ENCODE measurements at places on chromosomes 6 and 20.

- no peaks in the 10 kb centered on the region for H3K36me3 ChIP-seq
- peak within 1 kb of the TSS; percentile 84 for H3K4me3 ChIP-seq
- DNase-seq, result no peak
- H3K27ac ChIP-seq, result peak within 1 kb of the TSS; percentile 74
- no peaks in the 10 kb centered on the region for H3K27me3 ChIP-seq
Observed at GRCh38 chr20:63830841-63831588, at the start of gene ZBTB46. Gene ZBTB46 (minus strand): TSS chr20:63831264. CDS start chr20:63790757, 40,507 bp downstream.

DNA sequence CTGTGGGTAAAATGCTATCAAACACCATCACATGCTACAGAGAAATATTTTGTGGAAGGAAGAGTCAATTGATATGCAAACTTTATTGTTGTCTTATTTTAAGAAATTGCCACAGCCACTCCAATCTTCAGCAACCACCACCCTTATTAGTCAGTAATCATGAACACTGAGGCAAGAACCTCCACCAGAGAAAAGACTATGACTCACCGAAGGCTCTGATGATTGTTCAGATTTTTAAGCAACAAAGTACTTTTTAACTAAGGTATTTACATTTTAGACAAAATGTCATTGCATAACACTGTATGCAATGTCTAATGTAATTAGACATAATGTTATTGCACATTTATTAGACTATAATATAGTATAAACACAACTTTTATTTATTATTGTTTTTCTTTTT lies 26.2 kb upstream of the MMP24 start:
- no peaks in the 10 kb centered on the region for H3K4me1 ChIP-seq
- H3K4me3 ChIP-seq, result no peak overlapping the region
- no peaks in the 10 kb centered on the region for H3K27me3 ChIP-seq
- DNase-seq, result no peak
- no peak overlapping the region for H3K27ac ChIP-seq

- no peaks in the 10 kb centered on the region for H3K36me3 ChIP-seq
- H3K27me3 ChIP-seq, result peaks cover 32% of the 10 kb centered on the region
- H3K4me1 ChIP-seq, result peaks cover 38% of the 10 kb centered on the region
- H3K27ac ChIP-seq, result peak within 1 kb of the TSS; percentile 74
- peak within 1 kb of the TSS; percentile 46 for H3K4me3 ChIP-seq
- DNase-seq, result no peak
Observed at GRCh38 chr6:6006428-6007365, at the start of gene NRN1. Gene NRN1 (minus strand): TSS chr6:6006925. CDS start chr6:6006749, 176 bp downstream.

DNA sequence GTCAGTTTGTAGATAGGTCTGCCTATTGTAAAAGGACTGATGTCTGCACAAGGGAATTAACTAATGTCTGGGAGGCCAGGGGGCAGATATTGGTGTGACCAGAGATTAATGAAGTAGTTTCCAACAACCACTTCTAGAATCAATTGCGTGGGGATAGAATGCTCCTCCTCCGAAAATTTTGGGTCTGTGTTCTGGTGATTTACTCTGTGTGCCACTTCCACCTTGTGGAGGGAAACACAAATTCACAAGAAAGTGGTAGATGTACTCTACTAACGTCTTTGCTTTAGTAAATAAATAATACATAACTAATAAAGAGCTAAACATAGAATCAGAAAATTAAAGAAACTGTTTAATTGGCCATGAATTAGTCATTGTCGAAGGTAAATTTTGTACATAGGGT lies 25.5 kb downstream of the TMEM14A start:
- no peaks in the 10 kb centered on the region for H3K27me3 ChIP-seq
- no peaks in the 10 kb centered on the region for H3K4me1 ChIP-seq
- no peak for DNase-seq
- H3K36me3 ChIP-seq, result no peaks in the 10 kb centered on the region
- H3K27ac ChIP-seq, result no peak overlapping the region

DNA sequence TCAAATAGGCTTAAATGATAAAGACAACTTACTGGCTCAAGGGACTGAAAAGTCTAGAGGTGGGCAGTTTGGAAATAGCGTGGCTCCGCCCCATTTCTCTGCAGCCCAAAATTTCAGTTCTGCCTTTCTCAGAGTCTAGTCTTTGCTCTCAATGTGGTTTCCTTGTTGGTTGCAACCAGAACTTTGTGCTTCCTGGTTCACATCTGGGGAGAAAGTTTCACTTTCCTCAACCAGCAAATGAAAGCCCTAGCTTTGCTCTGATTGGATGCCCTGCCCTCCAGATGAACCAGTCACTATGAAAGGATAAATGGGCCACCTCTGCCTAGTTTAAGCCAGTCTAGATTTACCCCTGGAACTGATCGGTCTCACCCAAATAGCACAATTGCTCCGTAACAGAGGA lies 14.9 kb downstream of the SYCP2L start:
- DNase-seq, result no peak
- no peaks in the 10 kb centered on the region for H3K4me1 ChIP-seq
- H3K27ac ChIP-seq, result no peak overlapping the region
- no peaks in the 10 kb centered on the region for H3K36me3 ChIP-seq
- no peaks in the 10 kb centered on the region for H3K27me3 ChIP-seq

DNA sequence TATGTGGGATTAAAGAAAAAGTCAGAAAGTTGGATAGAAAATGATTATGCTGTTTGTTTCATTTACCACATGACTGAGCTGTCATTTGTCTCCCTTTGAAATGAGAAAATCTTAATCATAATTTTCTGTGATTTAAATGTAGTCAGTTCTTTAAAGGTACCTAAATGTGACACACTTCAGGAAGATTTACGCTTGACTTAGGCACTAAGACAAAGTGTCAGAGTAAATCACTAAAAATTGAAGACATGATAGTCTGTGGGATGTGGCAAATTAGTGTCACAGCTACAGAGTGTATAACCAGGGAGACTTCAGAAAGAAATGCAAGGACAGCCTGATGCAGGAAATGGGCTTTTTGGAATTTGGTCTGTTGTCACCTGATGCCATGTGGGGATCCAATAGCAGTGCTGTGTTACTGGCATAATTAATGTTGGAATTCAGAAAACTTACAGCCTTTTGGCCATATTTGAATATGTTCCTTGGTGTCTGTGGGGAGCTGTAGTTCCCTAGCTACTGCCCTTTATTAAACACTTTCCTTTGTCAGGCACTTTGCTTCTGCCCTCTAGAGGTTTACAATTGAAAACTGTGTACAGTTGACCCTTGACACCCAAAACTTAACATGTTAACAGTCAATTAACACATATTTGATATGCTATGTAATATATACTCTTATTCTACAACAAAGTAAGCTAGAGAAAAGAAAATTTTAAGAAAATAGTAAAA lies 493.8 kb downstream of the UTRN start:
- no peak overlapping the region for H3K4me3 ChIP-seq
- H3K36me3 ChIP-seq, result peaks cover 56% of the 10 kb centered on the region
- no peak for DNase-seq
- H3K27me3 ChIP-seq, result no peaks in the 10 kb centered on the region
- H3K4me1 ChIP-seq, result no peaks in the 10 kb centered on the region
